Fibroblast of the aortic adventitia (primary cell): ENCODE measurements at places on chromosomes 2 and 18.
A peak's percentile ranks its signal among the peaks of the same experiment; 100 is the strongest.

GRCh38 chr18:70457223-70457622 is 168.4 kb downstream of the SOCS6 start:
- no peak for DNase-seq

- no peak for DNase-seq
These were observed 44.4 kb downstream of the BCL2L11 start for GRCh38 chr2:111165084-111165483.

- DNase-seq = no peak
These were observed 325.9 kb upstream of the LINC00305 start for GRCh38 chr18:64474773-64475172.

DNA sequence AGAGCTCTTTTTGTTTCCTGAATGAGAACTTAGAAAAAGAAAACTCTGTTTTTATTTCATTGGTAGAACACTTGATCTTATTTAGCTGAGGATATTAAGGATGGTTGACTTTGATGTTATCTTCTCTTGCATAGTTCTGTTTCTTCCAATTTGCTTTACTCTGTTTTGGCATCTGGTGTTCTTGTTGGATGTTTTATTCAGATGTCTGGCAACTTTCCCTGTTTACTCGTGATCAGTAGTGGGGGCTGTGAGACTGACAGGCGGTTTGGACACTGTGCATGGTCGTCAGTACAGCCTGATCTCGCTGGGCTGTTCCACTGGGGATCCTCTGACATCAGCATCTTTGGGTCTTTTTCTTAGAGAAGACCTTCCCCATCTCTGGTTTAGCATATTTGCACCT is 100.1 kb downstream of the TSN start:
- DNase-seq = no peak

GRCh38 chr2:236728916-236729670 is 159.5 kb downstream of the ACKR3 start:
- DNase-seq = no peak

DNA sequence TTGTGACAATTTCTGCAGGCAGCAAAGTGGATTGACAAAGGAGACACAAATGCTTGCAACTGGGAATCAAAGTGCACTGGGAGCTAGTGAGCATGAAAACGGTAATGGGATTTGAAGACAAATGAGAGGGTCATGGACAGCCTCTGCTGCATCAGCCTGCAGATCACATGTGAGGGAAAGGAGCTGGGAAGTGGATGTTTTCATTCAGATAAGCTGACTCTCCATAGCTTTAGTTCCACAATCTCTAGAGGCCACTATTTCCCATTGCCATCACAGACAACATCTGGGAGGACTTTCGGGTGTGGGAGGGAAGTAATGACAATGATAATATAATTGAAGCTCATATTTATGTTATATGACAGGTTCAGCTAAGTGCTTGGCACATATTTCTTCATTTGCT is 28.4 kb downstream of the ADCYAP1 start:
- DNase-seq = no peak

DNA sequence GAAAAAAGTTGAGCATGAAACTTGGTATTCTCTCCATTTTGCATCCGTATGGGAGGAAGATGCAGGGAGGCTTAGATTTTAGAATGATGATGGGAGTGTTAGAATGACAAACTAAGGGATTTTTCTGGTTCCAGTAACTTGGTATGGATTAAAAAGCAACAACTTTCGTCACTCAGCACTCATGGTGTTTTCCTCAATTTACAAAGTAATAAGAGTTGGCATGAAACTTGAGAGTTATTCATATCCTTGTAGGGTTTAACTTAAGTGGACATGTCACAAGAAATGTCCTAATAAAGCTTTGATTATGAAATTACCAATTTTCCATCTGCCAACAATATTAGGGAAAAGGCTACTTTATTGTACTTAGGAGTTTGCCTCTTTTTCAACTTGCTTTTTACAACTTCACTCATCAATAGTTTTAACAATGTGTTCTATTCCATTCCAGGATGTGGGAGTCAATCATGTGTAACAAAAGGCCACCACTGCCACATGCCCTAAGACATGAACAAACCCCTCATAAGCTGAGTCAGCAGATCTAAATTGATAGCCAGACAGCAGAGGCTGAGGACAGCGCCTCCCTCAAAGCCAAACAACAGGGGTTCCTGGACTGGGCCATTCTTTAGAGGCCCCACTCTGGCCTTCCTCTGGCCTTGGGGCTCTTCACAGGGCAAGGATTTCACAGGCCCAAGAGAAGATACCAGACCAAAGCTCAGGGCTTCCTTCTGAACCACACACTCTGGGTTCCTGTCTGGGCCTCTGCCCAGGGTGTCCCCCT is 265.8 kb downstream of the TNS1 start:
- DNase-seq = no peak

DNA sequence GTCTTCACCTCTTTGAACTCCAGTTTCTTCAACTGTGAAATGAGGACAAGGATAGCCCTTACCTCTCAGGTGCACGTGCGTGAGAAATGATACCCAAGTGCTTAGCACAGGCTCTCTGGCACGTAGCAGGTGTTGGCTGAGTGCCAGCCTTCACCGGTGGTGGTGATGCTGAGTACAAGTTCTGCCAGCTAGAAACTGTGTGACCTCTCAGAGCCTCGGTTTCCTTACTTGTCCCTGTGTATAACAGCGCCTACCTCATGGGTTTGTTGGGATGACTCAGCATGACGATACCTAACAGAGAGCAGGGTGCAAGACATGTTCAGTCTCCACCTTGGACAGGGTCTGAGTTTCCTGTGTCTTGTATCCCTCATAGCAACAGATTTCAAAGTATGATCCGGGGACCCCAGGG is 205.1 kb downstream of the TNS1 start:
- DNase-seq = no peak

GRCh38 chr2:235769046-235769445 is 275.2 kb downstream of the AGAP1 start:
- no peak for DNase-seq

GRCh38 chr2:229179628-229180027 is 91.5 kb downstream of the PID1 start:
- DNase-seq = no peak

- no peak for DNase-seq
These were observed 617.3 kb upstream of the ID2 start for GRCh38 chr2:8064603-8065002.

GRCh38 chr2:217873371-217873770 is 129.4 kb downstream of the TNS1 start:
- DNase-seq = no peak

GRCh38 chr2:12196495-12196894 is 450.1 kb downstream of the LPIN1 start:
- DNase-seq = no peak

- no peak for DNase-seq
These were observed 251.7 kb downstream of the LRRTM4 start for GRCh38 chr2:77270433-77270832.

GRCh38 chr2:56460508-56460907 is 276.7 kb downstream of the CCDC85A start:
- DNase-seq = no peak

GRCh38 chr18:52311331-52311730 is 28.7 kb upstream of the DCC start:
- DNase-seq = no peak

DNA sequence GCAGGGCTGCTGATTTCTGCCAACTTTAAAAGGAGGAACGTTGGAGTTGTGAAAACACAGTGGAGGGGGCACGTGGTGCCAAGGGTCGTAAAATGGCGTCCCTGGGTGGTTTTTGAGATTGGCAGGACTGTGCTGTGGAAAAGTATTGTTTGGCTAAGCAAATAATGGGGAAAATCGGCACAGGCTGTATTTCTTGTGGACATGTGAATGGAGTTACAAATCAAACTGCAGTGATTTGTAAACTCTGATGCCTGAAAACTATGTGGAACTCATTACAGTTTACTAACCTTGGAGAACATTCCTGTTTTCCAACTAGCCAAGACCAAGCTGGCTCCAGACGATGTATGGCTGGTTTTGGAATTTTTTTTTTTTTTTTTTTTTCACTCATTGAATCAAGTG is 68.7 kb downstream of the KCTD1 start:
- DNase-seq = peak; percentile 64

DNA sequence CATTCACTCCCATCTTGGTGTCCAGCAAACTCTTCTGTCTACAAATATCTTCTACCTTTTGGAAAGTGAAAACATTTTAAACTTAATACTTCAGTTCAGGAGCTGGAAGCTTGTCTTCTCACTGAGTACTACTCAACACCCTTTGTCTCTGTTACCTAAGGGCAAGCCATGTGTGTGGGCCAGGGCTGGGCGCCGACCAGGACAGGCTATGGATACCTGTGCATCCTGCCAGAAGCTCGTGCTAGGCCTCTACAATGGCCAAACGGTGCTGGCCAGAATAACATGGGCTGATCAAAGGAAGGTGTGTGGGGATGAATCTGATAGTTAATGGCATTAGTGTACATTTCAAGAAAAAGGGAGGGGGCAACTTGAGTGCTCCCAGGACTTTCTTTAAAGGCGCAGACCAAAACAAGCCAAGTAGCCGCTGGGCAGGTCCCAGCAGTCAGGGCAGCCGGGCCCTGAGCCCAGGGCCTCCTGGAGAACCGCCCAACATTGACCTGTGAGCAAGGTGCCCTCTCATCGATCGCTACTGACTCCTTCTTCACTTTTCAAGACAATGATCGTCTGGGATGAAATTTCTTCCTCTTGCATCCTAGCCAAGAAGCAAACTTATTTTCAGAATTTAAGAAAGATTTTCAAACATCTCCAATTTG is 29.0 kb upstream of the ID2 start:
- no peak for DNase-seq

DNA sequence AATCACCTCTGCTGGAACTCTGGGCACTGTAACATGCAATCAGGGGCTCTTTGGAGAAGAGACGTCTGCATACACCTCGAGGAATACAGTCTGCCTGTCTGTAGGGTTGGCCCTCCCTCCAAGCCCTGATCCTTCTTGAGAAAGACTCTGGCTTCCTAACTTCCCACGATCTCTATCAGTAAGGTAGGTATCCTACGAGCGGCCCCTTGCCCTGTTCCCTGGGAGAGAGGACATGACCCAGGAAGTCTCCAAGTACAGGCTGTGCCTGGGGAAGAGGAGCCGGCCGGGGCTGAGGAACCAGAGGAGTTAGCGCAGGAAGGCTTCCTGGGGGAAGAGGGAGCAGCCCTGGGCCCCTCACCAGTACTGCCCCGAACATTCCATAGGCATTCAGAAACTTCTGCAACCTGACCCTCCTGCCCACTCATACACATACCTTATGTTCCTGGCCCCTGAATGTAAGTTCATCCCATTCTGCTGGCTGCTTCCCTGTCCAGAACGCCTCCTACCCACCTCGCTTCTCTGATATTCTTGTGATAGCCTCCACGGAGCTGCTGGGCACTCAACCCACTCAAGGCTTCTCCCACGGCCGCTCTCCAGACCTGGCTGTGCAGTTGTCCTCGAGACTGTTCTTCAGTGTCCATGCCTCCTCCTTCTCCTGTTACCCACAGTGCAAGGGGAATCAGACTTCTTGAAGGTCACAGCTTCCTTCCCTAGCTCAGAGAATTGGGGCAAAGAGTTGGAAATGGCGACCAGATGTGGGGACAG is 116.1 kb downstream of the CYP26B1 start:
- no peak for DNase-seq

DNA sequence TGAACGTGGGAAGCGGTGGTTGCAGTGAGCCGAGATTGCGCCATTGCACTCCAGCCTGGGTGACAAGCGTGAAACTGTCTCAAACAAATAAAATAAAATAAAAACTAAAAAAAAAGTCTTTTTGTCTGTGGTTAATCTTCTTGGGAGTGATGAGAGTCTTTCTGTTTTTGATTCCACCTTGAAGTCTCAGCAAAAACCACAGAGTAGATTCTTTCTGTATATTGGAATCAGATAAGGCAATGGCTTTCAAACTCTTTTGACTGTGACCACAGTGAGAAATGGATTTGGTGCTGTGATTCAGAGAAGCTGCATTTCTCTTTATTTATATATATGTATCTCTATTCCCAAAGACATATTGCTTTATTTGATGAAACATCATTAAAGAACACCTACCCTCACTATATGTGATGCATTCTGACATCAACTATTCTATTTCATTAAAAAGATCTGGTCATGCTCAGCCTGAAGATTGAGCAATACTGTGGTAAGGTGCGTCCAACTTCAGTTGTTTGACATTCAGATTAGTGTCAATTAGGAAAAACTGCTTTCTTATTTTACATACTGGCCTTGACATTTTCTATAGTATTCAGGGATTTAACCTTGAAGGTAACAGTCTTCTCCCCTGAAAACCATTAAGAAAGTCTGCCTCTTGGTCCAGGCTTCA is 15.6 kb downstream of the HRH4 start:
- DNase-seq = no peak

- no peak for DNase-seq
These were observed 406.1 kb downstream of the LRATD1 start for GRCh38 chr2:15038366-15039364.

DNA sequence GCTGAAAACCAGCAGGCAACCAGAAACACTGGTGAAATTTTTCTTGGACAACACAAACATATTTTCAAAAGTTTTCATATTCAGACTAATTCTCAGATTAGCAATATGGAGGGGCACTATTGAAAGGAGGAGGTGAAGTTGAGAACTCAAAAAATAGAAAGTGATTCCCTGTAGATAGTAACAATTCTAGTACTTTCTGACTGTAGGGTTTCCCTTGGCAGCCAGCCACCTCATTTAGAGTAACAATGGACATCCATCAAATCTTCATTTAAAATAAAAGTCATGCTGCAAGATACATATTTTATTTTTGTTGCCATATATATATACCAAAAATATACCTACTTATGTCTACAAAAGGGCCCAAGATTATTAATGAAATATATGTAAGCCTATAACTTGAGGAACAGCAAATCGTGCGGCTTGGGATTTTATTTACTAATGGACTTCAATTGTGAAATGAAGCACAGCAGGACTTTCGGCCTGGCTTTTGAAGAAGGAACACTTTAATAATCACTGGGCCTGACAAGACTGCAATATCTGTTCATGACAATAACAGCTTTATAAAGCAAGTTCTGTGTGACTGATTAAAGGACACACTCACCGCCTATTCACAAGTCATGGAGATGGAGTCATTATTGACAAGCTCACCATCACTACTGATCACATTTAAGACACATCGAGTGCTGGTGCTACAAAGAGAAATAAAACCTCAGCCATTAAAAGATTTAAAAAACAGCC is 6.8 kb upstream of the NR4A2 start:
- peak; percentile 13 for DNase-seq

GRCh38 chr2:28231110-28231631 is 161.5 kb upstream of the FOSL2 start:
- DNase-seq = peak; percentile 53

DNA sequence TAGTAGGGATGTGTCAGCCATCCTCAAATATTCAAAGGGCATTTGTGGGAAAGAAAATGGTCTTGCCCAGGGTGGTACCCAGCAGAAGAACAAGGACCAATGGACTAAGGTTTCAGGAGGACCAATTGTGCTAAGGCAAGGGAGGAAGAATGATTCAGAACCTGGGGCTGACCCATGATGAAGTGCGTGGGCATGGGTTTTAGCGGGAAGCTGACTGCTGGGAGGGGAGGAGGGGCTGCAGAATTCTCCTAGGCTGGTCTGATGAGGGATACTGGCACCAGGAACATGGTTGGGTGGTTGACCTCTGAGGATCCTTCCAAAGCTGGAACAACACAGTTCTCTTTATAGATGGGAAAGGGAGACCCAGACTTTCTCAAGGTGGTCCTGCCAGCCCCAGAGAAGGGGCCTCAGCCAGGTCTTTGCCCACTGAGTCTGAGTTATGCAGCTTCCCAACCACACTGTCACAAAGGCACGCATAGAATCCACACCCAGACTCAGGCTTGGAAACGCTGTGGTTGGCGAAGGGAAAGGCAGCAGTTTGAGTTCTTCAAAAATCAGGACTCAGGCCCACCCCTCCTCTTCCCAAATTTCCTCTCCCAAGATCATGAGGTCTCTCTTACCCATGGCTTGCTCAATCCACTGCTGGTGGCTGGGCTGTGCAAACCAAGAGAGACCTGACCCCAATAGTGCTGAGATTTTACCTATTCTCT is 37.3 kb downstream of the MARCO start:
- DNase-seq = no peak
